ENCODE measurements at places on chromosomes 1 and 21. TPM values are rescaled to one million over a fixed set of nuclear protein-coding genes. Genes with fewer than 3 reads are reported as not detected.

Gene ELOA
- total RNA-seq: 36.3 TPM

Gene AADACL4
- total RNA-seq: not detected

Gene RO60
- 60.7 TPM for total RNA-seq

Gene TSTD1
- 6.0 TPM for total RNA-seq

Gene IGFN1
- 0.18 TPM for total RNA-seq

Gene FRRS1
- 6.0 TPM for total RNA-seq

Gene CSDE1
- 533 TPM for total RNA-seq

Gene IGSF5
- not detected for total RNA-seq

Gene BARHL2
- not detected for total RNA-seq

Gene PLA2G2C
- not detected for total RNA-seq

Gene DNAJC6
- 4.7 TPM for total RNA-seq

Gene KPRP
- total RNA-seq: not detected

Gene SZRD1
- total RNA-seq: 60.6 TPM

Gene OLIG2
- not detected for total RNA-seq

Gene MAN1C1
- total RNA-seq: 1.5 TPM

Gene ANKRD34A
- 0.18 TPM for total RNA-seq

Gene LAD1
- not detected for total RNA-seq

Gene OPRD1
- not detected for total RNA-seq

Gene TEX38
- total RNA-seq: not detected

Gene LRRC3
- 3.6 TPM for total RNA-seq

Gene NBPF10
- total RNA-seq: 1.9 TPM

Gene CD52
- not detected for total RNA-seq

Gene RNASEL
- 12.2 TPM for total RNA-seq

Gene CLEC20A
- total RNA-seq: not detected

Gene TTLL10
- not detected for total RNA-seq

Gene RC3H1
- total RNA-seq: 11.8 TPM

Gene CCDC17
- total RNA-seq: 0.32 TPM

Gene BMP8B
- total RNA-seq: under 0.01 TPM

Gene KLF17
- 0.16 TPM for total RNA-seq

Gene SERTAD4
- 0.18 TPM for total RNA-seq

Gene ATP6V1G3
- not detected for total RNA-seq

Gene HHAT
- 5.3 TPM for total RNA-seq

Gene CD5L
- total RNA-seq: not detected

Gene FCGR1A
- not detected for total RNA-seq

Gene MAD2L2
- 27.1 TPM for total RNA-seq

Gene RPS8
- 3,490 TPM for total RNA-seq

Gene GJA4
- total RNA-seq: 4.9 TPM

Gene JAM2
- total RNA-seq: 0.65 TPM

Gene TBX15
- 2.5 TPM for total RNA-seq

Gene GCSAML
- total RNA-seq: not detected

Gene CSF3R
- total RNA-seq: not detected

Gene UTS2
- not detected for total RNA-seq

Gene EFNA1
- 12.2 TPM for total RNA-seq
